ENCODE measurements at places on chromosomes 16 and 17.

DNA sequence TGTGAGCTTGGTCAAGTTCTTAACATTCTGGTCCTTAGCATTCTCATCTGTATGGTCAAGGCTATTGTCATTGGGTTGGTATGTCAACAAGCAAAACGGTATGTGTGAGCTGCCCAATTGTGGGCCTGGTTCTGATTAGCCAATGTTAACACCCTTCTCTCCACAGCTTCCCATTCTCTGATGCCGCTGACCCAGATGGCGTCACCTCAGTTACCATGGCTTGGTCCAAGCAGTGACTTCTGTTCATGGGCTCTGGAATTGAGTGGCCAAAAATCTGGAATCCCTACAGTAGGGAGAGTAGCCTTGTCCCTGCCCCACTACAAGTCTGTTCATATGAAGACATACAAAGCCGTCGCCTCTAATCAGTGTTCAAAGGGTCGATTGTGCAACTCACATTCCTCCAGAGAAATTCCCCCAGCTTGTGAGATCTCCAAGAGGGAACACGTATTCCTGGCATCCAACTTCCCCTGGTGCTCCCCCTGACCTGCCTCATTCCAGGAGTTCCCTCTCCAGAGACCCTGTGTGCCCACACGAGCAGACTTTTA, 15.8 kb downstream of the TMEM98 start:
- no peak for DNase-seq

GRCh38 chr17:45907750-45908395, 13.5 kb downstream of the MAPT start:
- no peak for DNase-seq

DNA sequence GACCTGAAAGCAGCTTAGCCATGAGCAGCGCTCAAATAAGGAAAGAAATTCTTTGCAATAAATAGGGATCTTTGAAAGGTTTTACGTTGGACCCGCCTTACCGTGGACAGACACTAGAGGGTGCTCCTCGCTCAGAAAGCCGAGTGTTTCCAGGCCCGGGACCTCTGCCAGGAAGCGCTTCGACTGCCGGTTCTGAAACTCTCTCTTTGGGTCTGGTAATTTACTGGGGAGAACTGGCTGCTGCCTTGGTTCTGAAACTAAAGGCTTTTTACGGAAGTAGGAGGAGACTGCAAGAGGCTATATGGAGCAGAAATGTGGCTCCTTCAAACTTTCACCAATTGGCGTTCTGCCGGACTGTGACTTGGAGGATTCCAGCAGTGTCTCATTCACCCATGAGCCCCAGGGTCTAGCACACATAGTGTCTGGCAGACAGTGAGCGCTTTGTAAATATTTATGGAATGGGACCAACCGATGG, 45.6 kb upstream of the HOXB9 start:
- peak; percentile 66 for DNase-seq

DNA sequence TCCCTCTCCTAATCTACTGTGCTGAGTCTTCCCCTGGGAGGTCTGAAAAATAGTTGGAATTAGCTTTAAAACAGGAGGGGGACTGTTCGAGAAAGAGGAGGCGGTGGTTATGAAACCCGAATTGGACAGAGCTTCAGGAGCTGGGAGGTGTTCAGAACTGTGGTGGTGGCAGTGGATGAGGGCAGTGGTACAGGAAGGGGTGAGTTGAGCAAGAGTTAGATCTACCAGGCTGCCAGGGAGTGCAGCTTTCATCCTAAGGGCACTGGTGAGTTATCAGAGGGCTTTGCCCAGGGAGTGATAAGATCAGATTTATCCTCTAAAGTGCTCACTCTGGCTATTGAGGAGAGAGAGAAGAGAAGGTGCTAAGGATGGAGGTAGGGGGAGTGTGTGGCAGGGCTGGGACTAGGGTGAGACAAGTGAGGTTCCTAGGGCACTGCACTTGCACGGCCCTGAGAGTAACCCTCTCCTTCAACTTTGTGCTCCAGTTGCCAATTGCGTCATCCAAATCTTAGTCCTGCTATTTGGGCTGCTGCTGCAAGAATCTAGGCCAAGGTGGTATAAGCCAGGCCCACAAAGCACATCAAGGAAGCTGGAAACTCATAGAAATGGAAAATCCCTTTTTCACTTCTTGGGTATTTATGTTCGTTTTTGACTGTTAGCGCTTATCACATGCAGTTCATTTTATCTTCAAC, 540.3 kb downstream of the XYLT1 start:
- no peak for DNase-seq

DNA sequence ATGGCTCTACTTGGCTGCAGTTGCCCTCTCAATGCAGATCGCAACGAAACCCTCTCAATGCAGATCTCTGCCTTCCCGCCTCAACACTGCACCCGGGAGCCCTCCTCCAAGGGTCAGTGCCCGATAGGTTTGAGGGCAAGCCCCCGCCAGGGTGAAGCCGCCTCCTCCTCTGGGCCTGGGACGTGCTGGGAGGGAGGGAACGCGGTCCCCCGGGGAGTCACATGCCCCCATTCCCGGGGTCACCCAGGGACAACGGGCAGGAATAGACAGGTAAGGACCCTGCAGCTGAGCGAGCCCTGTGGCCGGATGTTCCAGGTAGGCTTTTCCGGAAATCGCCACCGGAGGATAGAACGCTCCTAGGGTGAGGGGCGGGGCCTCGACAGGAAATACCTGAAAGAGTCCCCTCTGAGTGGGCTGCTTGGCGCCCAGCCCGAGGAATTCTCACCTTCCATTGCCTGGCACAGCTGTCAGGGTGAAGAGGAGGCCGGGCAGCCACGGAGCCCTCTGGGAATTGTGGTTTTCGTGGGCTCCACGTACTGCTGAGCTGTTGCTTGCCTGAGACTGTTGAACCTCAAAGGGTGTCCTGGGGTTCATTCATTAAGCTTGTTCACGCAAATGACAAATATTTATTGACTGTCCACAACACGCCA, 12.8 kb downstream of the ZNF174 start:
- DNase-seq: no peak
